H7 (cell line): ENCODE measurements at places on chromosomes 16 and 17. TPM values are rescaled to one million over a fixed set of nuclear protein-coding genes. Genes with fewer than 3 reads are reported as not detected.
A peak's percentile ranks its signal among the peaks of the same experiment; 100 is the strongest.

The SLFN14 gene
- not detected in 2 replicates for total RNA-seq

The IRF8 gene
- 0.21 and 2.7 TPM in 2 replicates for total RNA-seq

DNA sequence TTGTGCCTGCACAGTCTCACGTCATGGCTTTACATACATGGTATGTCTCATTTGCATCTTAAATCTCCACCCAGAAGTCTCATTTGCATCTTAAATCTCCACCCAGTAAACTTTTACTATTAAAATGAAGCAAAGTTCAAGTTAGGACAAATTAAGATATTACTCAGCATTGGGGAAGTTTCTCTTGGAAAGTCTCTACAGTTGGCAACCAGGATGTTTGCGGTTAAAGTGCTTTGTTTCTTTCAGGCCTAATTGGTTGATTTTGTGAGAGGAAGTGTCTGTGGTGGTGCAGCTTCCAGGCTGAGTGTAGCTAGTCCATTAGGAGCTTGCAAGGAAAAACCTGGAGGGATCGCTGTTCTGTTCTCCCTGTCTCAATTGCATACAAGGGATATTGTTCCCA, 1373.3 kb upstream of the GOT2 start:
- DNase-seq = no peak

- DNase-seq = no peak
These were observed 4.1 kb downstream of the MAP2K3 start for GRCh38 chr17:21288571-21289017.

The TEX14 gene
- 0.33 and 0.80 TPM in 2 replicates for total RNA-seq

The BICDL2 gene
- total RNA-seq = 0.69 and 2.0 TPM in 2 replicates

GRCh38 chr17:77208217-77208808, 67.5 kb downstream of the SEC14L1 start:
- no peak for DNase-seq

GRCh38 chr16:79715061-79715460, 114.5 kb upstream of the MAF start:
- no peak for DNase-seq

GRCh38 chr17:32658470-32659418, 172.0 kb downstream of the CDK5R1 start:
- DNase-seq = no peak

GRCh38 chr17:7423679-7424078, 1.7 kb upstream of the SPEM2 start:
- no peak for DNase-seq

DNA sequence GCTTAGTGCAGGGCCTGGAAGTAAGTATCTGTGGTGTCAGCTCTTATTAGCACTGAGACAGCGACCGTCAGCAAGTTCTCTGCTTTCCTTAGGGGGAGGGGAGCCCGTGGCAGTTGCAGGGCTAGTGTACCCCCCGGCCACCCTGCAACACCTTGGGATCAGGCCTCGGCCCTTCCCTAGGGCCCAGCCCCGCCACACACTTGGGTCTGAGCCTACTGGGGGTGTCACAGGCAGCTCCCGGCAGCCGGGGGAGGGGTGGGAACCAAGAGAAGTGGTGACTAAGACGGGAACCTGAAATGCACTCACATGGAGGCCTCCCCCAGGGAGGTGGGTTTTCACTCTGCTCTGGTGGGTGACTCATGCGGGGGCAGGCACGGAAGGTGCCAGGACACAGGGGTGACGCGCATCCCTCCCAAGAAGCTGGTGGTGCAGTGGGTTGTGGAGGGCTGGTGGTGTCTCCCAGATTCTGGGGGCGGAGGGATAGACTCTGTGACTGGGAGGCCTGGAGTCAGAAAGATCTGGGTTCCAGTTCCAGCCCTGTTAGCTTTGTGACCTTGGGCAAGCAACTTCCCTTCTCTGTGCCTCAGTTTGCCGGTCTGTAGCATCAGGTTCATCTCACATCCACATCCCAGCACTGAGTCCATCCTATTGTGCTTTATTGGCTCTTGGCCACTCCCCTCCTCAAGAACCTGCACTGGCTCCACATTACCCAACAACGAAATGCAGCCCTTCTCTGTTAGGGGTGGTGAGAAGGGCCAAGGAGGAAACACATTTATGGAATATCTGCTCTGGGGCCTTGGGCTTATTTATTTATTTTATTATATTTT, 44.5 kb downstream of the LAT start:
- peak; percentile 68 for DNase-seq

GRCh38 chr16:5653041-5653440, 555.4 kb upstream of the EEF2KMT start:
- no peak for DNase-seq

GRCh38 chr16:66681676-66682075, 14.9 kb downstream of the CMTM4 start:
- no peak for DNase-seq

GRCh38 chr16:12252616-12253015, 276.1 kb downstream of the SNX29 start:
- DNase-seq = no peak

The ACE gene
- 4.6 and 7.6 TPM in 2 replicates for total RNA-seq

The ZNF174 gene
- 11.6 and 12.4 TPM in 2 replicates for total RNA-seq

The CDR2L gene
- total RNA-seq = 23.5 and 25.9 TPM in 2 replicates

The GGT6 gene
- not detected in 2 replicates for total RNA-seq

The ASIC2 gene
- total RNA-seq = 3.3 and 5.5 TPM in 2 replicates

The KRTAP4-9 gene
- not detected in 2 replicates for total RNA-seq

The DCAF7 gene
- 60.8 and 68.2 TPM in 2 replicates for total RNA-seq
